ENCODE measurements at places on chromosomes 4 and X.

- DNase-seq = no peak
Observed at GRCh38 chr4:96150466-96150865, 310.6 kb downstream of the PDHA2 start.

DNA sequence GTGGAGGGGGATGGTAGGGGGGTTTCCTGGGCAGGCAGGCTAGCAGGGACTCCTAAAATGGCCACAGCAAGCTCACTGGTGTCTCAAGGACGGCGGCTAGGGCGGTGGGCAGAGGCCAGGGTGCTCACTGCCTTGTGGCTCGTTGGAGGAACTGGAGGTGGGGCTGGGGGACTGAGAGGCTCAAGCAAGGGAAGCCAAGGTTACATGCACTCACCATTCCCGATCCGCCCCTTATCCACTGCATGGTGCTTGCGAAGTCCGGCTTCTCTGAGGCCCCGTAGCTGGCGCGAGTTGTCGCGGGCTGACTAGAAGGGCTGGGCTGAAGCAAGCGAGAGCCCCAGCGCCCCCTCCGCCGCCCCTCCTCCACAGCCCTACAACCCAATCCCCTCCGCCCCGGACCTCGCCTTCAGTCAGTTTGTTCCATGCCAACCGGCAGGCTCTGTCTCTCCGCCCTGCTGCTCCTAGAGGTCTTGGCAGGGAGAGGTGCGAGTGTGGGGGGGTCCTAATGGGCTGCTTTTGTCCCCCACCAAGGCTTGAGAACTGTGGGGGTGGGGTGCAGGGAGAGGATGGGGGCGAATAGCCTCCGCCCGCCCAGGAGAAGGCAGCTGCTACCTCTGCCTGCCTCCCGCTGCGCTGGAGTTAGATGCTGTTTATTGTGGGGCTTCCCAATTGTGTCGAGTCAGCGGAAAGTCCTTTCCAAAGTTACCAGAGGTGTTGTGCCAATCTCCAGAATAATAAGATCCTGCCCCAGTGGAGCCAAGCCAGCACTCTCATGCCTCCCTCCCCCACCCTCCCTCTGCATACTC is at the start of gene ARHGEF9:
ARHGEF9 (minus strand) TSS at position 313 of the 806 bp plus-strand sequence; CDS start at position 244, 69 bp downstream.
- DNase-seq = no peak

- DNase-seq = no peak
Observed at GRCh38 chrX:79266702-79267101, 100.4 kb downstream of the ITM2A start.

DNA sequence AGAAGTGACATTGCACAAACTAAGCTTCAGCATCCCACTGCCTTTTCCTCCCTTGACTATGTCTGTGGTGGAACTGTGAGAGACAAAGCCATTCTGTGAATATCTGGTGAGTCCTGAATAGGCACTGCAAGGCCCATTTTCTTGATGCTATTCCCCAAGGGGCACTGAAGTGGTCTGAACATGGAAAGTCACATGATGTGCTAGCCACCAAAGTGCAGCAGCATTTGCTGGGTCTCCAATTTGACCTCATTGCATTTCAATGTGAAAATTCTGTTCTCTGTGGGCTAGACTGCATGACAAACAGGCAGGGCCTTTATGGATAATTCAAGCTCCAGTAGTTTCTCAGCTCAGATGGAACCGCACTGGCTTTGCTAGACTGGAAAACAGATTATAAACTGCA is 627.4 kb upstream of the BOD1L1 start:
- DNase-seq = no peak

DNA sequence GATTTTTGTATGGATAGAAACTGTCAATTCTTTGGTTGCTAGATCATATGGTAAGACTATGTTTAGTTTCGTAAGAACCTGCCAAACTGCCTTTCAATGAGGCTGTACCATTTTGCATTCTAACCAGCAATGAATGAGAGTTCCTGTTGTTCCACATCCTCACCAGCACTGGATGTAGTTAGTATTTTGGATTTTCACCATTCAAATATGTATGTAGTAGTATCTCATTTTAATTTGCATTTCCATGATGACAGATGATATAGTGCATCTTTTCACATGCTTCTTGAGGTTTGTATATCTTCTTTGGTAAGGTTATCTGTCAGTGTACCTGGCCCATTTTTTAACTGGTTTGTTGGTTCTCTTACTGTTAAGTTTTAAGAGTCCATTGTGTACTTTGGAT is 34.6 kb downstream of the CLOCK start:
- DNase-seq = no peak

GRCh38 chr4:68476191-68476590 is 28.9 kb downstream of the TMPRSS11E start:
- DNase-seq = no peak

DNA sequence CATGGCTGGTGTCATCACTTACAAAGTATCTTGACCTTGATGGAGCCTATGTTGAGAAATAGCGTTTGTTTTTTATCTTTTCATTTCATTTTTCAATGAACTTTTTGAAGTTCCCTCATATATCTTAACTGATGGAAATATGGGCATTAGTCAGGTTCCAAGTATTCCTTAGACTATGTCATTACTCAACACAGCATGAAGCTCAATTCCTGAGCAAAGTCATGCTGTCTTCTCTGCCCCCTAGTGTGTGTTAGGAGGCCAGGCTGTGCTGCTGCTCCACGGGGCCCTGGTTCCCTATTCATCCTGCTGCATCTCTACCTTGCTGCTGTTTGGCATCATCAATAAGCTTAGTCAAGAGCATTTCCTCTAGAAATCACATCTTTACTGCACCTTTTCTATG is 40.9 kb downstream of the GPR143 start:
- DNase-seq = no peak

DNA sequence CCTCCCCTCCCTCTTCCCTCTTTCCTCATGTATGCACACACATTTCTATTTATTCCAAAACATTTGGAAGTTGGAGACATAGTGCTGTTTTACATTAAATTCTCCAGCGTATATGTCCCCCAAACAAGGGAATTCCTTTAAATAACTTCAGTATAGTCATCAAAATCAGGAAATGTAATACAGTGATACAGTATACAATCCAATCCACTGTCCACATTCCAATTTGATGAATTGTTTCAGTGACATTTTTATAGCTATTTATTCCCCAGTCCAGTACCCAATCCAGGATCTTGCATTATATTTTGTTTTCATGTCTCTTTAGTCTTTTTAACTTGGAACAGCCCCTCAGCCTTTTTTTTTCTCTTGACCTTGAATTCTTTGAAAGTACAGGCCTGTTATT is 233.0 kb downstream of the DKK2 start:
- DNase-seq = no peak

DNA sequence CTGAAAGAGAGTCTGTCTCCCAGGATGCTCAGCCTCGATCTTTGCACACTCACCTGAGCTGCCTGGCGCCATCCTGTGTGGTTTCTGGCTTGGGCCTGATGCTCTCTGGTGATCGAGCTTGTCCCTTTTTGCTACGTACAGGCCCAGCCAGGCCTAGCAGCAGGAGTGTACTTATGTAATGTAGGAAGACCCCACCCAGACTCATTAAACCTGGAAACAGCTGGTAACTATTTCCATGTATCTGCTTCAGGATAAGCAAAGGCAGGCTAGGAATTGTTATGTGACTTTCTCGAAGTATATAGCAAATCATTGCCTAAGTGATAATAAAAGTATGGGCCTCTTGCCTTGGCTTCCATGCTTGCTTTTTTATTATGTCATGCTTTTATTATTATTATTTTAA is 18.6 kb upstream of the ARSJ start:
- DNase-seq = no peak

DNA sequence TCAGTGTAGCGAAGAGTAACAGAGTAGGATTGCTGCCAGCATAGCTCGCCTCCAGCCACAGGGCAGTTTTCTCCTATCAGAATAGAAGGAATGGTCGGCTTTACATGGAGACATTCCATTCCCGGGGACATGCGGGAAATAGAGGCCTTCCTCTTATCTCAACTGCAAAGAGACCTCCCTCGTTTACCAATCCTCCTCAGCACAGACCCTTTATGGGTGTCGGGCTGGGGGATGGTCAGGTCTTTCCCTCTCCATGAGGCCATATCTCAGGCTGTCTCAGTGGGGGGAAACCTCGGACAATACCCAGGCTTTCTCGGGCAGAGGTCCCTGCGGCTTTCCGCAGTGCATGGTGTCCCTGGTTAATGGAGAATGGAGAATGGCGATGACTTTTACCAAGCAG is 285.0 kb downstream of the ASMT start:
- DNase-seq = no peak

GRCh38 chr4:2256156-2256731 is 5.7 kb downstream of the MXD4 start:
- DNase-seq = no peak

DNA sequence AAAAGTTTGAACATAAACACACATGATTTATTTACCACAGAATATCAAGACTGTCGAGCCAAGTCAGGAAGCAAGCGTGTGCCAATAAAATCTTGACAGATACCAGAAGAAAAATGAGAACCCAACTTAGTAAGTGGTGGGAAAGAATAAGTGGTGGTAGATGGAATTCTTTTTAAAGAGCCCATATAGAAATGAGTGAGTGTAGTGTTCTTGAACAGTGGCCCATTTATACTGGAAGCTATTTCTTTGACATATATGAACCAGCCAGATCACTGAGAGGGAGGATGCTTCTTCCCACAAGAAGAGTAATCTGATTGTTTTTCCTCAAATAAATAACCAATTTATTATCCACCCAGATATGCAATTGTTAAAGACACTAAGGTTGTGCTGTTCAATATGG is 98.0 kb downstream of the NHS start:
- no peak for DNase-seq

DNA sequence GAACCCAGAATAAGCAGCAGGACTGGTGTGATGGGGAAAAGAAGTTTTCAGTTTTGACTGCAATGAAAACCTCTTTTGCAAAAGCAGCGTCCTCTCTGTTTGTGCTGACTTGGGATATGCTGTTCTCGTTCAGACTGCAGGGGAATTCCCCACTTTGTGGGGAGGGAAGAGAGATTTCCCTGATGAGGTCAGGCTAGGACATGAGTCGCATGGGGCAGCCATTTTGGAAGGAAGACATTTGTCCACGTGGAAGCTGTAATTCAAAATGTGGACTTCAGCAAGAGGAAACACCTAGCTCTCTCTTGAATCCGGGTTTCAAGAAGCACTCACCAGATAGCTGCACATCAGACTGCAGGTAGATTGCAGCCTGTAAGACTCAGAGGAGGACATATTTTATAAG is 39.3 kb downstream of the ING2 start:
- DNase-seq = no peak

GRCh38 chr4:158750379-158750778 is 18.4 kb upstream of the FNIP2 start:
- DNase-seq = no peak

DNA sequence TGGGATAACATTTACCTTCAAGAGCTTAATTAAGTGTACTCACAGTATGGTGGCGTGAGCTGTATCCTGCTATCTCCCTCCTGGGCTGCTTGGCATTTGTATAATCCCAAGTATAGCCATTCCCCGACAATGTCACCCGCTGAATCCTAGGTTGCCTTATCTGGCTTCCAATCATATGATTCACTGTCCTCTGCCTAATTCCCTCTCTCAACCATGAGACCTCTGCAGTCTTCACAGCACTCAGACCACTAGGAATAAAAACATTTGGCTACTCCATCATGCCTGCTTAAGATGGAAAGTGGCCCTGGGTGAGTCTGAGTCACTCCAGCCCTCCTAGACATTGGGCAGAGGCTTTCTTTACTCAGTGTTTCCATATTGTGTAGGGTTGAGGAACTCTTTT is 28.9 kb upstream of the WDFY3 start:
- no peak for DNase-seq

- DNase-seq = no peak
Observed at GRCh38 chrX:153801669-153802068, 7.2 kb downstream of the SSR4 start.

DNA sequence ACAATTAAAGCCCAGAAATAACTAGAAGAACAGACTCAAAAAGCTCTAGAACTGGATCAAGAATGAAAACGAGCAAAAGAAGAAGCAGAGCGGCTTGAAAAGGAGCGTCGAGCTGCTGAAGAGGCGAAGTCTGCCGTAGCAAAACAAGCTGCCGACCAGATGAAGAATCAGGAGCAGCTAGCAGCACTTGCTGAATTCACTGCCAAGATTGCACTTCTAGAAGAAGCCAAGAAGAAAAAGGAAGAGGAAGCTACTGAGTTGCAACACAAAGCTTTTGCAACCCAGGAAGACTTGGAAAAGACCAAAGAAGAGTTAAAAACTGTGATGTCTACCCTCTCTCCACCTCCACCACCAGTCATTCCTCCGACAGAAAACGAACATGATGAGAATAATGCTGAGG is 56.1 kb upstream of the PPP4R3C start:
- no peak for DNase-seq

DNA sequence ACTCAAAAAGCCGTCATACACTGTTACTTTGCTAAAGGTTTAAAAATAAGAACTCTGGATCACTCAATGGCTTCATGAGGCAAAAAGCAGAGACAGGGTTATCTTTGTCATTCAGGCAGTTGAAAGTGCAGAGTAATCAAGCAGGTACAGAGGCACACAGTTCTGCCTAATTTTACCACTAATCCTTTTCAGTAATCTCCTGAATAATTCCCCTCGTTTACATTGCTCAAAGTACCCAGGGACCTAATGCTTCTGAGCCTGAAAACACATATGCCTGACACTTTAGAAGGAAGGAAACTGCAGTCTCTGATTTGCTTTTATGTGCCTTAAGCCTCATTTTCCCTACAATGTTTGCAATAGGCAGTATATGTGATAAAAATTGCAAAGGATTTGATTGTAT is 71.4 kb upstream of the TRAM1L1 start:
- DNase-seq = no peak

- no peak for DNase-seq
Observed at GRCh38 chr4:98648602-98649001, 9.8 kb downstream of the TSPAN5 start.

GRCh38 chr4:85151371-85151770 is 184.9 kb upstream of the WDFY3 start:
- DNase-seq = no peak

GRCh38 chrX:25022499-25023325 is 6.9 kb upstream of the ARX start:
- no peak for DNase-seq

DNA sequence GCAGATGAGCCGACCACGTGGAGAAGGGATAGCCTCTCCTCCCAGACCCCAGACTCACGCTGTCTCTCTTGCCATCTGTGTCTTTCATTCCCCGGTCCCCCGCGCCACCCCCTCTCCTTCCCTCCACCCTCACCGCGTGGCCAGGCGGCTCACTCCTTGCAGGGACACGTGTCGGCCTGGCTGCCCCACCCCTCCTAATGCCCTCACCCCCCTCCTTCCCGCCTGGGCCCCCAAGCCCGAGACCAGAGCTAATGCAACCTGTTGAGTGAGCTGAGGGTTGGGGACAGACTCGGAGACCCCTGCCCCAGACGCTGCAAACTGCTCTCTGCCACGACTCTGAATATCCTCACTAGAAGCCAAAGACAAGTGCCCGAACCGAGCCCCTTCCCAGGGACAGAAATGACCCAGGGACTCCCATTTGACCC is 1.8 kb downstream of the SLC38A5 start:
- no peak for DNase-seq

DNA sequence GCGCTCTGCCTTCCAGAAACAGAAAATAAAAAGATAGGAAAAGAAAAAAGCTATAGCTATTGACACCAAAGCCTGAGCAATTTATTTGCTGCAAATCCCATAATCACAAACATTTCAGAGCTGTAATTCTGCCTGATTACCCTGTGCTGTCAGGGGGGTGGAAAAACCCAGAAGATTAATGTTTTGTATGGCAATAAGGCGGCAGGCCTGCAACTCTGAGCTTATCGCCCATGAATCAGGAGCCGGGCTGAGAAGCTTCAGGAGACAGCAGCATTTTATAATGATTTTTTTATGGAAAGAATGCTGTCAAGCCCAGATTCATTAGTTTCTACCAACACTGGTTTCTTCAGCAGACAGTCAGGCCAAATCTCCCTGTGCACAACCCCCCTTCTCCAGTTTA is 82.6 kb upstream of the TMEM164 start:
- DNase-seq = no peak

Measured in NCI-H187 treated with DMSO at 0.1 percent for 48 hours (cell line).